Gastroesophageal sphincter (tissue), 4 donors: ENCODE measurements at places on chromosomes 5 and 9. TPM values are rescaled to one million over a fixed set of nuclear protein-coding genes. Genes with fewer than 3 reads are reported as not detected.

Gene RAB24
- total RNA-seq, result 21.4 TPM

Gene ANGPTL2
- total RNA-seq, result 52.5 TPM

Gene CEL
- 0.81 TPM for total RNA-seq

Gene OR5C1
- not detected for total RNA-seq

Gene ALDH1A1
- 118 TPM for total RNA-seq

Gene GABRB2
- total RNA-seq, result 17.3 TPM

Gene HTR1A
- not detected for total RNA-seq

Gene SLC44A1
- 27.9 TPM for total RNA-seq

Gene DBH
- not detected for total RNA-seq

Gene MTX3
- total RNA-seq, result 22.4 TPM

Gene GRM6
- total RNA-seq, result not detected

Gene COL23A1
- total RNA-seq, result 0.93 TPM

Gene TNFSF15
- 0.13 TPM for total RNA-seq

Gene TSSK1B
- not detected for total RNA-seq

Gene GCNT1
- 5.7 TPM for total RNA-seq

Gene PLCXD3
- total RNA-seq, result 5.1 TPM

Gene IFNK
- total RNA-seq, result not detected

Gene FAF2
- total RNA-seq, result 27.7 TPM

Gene TXNDC8
- not detected for total RNA-seq

Gene PTPRD
- total RNA-seq, result 27.3 TPM

Gene GALT
- 29.1 TPM for total RNA-seq

Gene PRRC1
- total RNA-seq, result 32.7 TPM

Gene LRRC19
- not detected for total RNA-seq

Gene GRIA1
- 1.5 TPM for total RNA-seq

Gene GRIN3A
- total RNA-seq, result under 0.01 TPM
